GM03348 (cell line): ENCODE measurements at places on chromosomes 1 and 21.

- DNase-seq, result no peak
Measured at GRCh38 chr1:243910607-243911006, 60.6 kb upstream of the AKT3 start.

DNA sequence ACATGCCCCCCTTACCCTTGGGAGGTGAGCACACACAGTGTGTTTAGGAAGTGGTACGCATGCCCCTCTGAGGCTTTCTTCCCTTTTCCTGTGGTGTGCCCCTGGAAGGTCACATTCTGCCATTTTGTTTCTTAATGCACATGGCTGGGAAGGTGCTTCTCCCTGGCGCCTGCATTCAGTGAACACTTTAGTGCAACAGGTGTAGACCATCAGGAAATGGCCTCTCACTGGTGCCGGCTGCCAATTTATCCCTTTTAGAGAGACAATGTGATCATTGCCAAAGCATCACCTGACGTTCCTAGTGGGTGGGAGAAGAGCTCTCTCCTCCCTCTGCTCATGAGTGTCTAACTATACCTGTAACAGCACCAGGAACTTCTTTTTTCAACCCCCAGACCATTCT, 51.8 kb upstream of the PDE9A start:
- no peak for DNase-seq

DNA sequence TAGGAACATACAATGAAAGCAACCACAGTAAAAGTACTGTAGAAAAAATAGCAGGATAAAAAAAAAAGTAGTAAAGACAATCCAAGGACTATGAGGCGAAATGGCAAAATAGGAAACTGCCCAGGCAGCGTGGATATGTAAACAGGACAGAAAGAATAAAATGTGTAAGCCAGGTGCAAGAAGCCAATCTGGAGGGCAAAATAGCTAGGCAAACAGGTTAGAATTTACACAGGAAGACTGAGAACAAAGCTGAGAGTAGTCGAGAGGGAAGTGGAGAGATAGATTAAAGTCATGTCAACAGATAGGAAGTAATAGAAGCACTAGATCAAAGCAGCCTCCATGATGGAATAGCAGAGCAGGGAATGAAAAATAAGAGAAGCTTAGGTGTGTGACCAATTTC, 124.2 kb upstream of the B3GALT2 start:
- DNase-seq, result no peak

- no peak for DNase-seq
Measured at GRCh38 chr21:42230636-42231035, 11.7 kb downstream of the ABCG1 start.

DNA sequence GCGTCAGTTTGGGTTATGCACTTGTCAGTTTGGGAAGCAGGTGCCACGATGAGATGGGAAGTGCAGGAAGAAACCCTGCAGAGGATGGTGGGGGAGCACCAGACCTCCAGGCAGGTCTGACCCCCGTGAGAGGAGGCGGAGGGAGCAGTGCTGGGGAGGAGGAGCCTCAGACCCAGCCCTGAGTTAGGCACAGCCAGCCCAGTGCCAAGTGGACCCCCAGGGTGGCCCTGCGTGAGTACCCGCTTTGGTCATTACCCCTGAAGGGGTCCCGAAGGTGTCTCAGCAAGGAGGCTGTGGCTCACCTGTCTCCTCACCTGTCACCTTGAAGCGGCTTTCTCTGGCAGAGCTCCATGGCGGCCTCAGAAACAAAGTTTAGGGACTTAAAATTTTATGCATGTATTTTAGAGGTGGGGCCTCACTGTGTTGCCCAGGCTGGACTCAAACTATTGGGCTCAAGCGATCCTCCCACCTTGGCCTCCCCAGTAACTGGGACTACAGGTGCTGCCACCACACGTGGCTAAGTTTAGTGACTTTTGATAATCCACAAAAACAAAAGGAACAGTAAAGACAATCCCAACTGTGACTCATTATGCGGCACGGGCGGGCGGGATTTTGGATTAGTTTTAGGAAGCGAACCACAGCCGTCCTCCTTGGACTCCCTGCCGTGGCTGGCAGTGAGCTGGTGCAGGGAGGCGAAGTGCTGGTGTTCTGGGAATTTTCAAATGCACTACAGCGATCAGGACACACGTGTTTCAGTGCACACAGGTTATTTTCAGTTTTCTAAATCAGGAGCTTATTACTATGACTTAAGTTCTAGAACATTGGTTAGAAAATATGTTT, 4.7 kb downstream of the AGPAT3 start:
- DNase-seq, result peak; percentile 33

DNA sequence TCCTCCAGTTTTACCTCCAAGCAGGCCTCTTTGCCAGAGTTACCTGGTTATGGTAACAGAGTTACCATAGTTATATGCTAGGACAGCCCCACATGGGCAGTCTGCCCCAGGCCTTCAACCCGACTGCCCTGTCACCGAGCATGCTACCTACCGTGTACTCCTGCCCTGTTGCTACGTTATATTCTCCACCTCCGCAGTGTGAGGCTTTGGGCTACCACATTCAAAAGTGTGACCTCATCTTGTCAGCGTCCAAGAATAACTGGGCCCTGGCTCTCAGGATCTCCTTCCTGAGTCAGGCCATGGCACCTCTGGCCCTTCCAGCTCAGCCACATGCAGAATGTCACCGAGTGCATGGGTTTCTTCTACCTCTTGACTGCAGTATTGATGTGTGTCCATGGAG, 8.9 kb downstream of the MAPKAPK2 start:
- DNase-seq, result peak; percentile 49

DNA sequence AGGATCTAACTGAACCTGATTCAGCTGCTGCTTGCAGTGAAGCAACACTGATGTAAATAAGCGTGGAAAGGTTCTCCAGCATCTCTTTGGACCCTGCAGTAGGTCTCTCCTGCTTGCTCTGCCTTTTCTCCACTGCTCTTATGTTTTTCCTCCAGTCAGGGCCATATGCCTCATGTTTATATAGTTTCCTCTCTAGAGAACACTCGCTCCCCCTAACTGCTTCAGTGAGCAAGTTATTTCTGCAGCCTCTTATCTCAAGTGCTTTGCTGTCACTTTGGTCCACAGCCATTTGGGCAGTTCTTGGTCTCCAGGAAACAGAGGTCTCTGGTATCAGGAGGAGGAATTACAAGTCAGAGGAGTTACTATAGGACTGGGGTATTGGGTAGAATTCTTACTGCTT, 5.3 kb downstream of the PRUNE1 start:
- DNase-seq, result no peak

DNA sequence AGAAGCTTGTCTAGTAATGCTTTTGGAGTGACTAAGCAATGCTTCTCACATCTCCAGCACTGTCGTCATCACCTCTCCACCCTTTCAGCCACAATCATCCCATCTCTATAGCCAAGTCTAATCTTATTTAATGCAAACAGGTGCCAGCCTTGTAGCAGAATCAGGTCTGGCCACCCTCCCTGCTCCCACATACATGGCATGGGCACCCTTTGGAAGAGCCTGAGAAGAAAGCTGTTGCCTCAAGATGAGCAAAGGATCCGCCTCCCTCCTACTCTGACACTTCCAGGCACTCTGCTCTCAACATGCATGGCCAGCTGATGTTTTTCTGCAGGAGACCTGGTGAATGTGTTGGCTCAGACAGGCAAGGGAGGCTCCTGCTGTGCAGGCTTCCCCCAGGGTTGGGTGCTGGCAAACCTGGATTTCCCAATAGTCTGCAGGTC, 113.1 kb upstream of the GRIK3 start:
- DNase-seq, result no peak

- DNase-seq, result peak; percentile 96
Measured at GRCh38 chr1:114346480-114347029, 164.4 kb downstream of the TRIM33 start.

DNA sequence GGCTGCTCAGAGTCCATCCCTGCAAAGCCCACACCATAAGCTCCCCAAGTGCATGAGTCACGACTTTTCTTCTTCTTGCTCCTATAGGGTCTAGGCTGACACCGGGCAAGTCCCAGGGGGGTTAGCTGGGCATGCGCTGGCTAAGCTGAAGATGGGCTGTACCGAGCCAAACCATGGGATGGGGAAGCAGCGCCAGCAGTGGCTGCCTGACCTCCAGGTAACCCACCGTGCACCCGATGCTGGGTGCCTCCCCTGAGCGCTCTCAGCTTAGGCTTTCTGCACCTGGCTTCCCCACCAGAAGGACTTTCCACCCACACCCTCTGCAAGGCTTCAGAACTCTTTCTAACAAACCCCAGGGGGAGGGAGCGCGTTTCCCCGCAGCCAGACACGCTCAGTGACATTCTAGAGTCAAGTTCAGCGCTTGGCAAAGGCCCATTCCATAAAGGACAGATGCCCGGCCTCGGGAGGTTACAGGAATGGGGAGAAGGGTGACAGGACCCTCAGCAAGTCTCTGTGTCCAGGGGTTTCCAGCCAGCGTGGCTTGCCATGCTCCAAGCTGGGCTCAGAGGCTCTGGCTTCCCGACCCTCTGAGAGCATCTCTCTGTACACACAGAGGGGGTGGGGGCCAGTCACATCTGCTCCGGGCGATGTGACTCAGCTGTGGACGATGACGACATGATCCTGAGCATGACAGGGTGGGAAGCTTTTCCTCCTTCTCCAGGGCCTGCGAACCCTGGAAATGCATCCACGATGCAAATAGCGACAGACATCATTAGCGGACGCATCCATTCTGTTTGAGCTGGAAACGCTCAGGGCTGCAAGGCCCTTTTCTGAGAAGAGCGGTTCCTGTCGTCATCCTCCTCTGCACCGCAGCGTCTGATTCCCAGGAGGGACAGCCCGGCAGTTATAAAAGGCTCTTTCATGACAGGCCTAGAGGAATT, 107.8 kb downstream of the SIK1 start:
- peak; percentile 60 for DNase-seq

DNA sequence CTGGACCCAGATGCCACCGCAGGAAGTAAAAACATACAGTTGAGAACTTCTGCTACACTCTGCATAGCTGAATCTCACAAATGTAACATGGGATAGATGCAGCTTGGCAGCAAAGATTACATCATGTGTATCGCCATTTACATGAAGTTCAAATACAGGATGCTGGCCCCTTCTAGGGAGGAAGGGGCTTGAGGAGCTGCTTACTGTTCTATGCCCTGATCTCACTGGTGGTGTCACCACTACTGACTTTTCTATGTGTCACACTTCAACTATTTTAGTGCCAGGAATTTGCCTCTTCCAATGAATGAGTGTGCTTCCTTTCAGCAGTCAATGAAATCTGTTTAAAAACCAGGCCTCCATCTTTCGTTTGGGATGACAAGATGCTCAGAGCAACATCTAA, 31.1 kb downstream of the MRAP start:
- peak; percentile 33 for DNase-seq

GRCh38 chr1:244234009-244234643, 183.0 kb downstream of the ZBTB18 start:
- DNase-seq, result no peak

DNA sequence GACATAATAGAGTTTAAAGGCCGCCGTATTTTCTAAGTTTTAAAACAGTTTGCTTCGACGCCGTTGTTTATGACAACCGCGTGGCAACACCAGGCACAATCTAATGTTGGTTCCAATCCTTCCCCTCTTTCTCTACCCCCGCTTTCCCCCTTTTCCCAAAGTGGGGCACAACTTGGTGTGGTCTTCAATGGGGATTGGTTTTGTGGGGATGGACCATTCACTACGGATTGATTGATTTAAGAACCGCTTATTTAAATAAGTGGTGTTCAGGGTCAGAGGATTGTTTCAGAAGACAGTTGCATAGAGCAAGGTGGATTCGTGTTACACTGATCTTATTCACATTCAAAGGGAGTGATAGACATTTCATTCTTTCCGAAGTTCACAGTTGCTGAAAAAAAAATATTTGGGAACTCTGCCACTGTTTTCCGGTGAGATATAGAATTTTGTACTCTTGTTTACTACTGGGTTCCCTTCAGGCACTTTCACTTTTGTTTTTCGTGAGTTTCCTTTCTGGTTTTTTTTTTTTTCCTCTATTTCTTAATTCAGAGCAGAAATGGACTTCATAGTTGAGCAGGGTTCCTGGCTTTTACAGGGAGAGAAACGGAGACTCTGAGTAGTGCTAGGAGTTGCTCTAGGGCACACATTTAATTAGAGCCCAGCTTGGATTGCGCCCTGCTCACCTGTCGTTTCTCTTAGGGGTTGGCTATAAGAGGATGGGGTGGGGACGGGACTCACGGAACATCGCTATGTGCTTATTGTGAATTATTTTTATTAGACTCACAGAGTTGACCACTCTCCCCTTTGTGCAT, 79.6 kb upstream of the AK4 start:
- DNase-seq, result peak; percentile 26

GRCh38 chr1:53091841-53092645, 30.0 kb downstream of the PODN start:
- DNase-seq, result peak; percentile 58

- peak; percentile 33 for DNase-seq
Measured at GRCh38 chr1:226404063-226404903, 3.6 kb downstream of the PARP1 start.

- peak; percentile 32 for DNase-seq
Measured at GRCh38 chr21:26079366-26079765, 91.2 kb downstream of the APP start.

DNA sequence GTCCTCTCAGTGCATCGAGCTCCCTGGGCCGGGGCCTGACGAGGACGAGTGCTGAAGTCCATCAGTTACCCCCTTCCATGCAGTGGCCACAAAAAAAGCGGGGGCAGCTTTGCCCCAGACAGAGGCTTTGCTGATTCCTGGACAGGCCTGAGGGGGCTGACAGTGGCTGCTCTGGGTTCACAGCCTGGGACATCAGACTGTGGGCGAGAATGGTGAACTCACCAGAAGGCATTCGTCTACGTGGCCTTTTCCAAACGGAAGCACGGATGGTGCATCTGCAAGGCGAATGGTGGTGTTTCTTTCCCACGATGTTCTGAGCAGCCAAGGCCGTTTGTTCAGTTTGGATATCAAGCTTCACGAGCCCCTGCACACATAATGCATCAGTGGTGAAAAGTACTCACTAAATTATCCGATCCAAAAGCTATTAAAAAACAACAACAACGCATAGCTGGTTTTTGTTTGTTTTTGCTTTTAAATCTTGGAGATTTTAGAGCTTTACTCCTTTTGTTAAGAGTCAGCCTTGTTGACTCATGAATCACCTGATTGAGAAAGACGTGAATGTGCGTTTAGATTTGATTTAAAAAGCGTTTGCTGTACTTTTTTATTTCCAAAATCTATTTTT, 6.3 kb upstream of the ZBTB21 start:
- DNase-seq, result no peak

DNA sequence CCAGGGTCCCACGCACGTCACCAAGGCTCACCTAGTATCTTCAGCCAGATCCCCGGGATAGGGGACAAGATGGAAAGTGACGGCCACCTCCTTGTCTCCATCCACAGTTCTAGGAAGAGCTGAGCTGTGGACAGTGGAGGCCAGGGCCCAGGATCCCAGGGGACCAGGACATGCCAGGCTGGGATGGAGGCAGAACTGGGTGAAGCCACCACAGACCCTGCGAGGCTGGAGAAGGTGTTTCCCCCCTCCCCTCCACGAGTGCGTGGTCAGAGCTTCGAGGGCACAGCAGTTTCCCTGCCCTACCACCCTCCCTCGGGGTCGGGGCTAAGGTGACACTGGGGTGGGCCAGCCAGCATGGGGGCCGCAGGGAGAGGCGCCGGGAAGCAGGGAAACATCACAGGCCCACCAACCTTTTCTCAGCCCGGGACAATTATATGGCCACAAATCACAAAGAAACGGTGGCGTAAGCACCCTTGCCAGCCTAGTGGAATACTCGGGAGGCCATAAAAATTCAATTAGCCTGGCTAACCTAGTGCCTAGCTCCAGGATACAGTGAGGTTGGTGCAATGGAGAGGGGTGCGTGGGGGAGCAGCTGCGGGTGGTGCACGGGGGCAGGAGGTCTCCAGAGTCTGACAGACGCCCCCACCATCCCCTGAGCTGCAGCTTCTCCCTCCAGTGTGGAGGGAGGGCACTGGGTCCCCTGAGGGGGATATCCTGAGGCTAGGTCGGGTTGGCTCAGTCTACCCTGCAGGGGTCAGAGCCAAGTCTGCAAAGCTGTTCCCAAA, 13.4 kb downstream of the DRAXIN start:
- no peak for DNase-seq
